ENCODE measurements at places on chromosomes 2 and 18. TPM values are rescaled to one million over a fixed set of nuclear protein-coding genes. Genes with fewer than 3 reads are reported as not detected.

Gene KCNG2
- total RNA-seq, result 2.2 TPM

Gene GPR39
- total RNA-seq, result 0.94 TPM

Gene ZNF2
- 7.2 TPM for total RNA-seq

Gene SLC30A3
- total RNA-seq, result not detected

Gene SLC4A3
- 9.3 TPM for total RNA-seq

Gene CROCC2
- not detected for total RNA-seq

Gene ABCG8
- total RNA-seq, result not detected

Gene ABHD1
- total RNA-seq, result not detected

Gene ALLC
- not detected for total RNA-seq

Gene MAP3K19
- total RNA-seq, result not detected

Gene OSBPL6
- 5.7 TPM for total RNA-seq

Gene PER2
- total RNA-seq, result 3.0 TPM

Data from pericardium fibroblast (primary cell).